Stimulated activated CD4-positive, alpha-beta T cell treated with anti-CD3 and anti-CD28 coated beads, Interleukin-12 subunit alpha, Interleukin-12 subunit beta, amount 100 ng/mL, for 24 hours (primary cell): ENCODE measurements at places on chromosomes 2 and 18.

DNA sequence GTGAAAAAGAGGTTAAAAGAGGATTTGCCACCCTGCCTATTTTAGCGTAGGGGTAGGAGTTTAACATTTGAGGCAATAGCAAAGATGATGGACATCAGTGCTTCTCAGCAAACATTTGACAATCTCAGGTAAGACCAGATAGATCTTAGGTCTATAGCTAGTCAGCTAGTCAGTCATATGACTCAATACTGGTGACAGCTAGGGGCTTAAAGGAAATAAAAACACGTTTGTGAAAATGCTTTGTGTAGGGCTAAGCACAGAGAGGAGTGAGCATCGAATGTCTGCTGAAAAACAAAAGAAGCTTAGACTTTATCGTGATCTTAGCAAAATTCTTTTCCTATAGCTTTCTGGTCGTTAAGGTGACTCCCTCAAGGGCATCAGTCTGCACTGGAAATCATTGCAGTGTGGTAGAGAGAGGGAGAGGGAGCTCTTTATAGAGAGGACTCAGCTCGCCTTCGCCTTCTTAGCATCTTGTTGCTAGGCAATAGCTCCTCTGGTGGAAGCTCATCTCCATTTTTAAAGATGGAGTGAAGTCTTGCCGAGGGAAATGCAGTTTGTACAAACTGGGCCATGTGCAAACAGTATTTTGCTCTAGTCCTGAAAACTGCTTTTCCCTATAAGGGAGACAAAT lies 62.8 kb upstream of the SLC38A11 start:
- DNase-seq = no peak

DNA sequence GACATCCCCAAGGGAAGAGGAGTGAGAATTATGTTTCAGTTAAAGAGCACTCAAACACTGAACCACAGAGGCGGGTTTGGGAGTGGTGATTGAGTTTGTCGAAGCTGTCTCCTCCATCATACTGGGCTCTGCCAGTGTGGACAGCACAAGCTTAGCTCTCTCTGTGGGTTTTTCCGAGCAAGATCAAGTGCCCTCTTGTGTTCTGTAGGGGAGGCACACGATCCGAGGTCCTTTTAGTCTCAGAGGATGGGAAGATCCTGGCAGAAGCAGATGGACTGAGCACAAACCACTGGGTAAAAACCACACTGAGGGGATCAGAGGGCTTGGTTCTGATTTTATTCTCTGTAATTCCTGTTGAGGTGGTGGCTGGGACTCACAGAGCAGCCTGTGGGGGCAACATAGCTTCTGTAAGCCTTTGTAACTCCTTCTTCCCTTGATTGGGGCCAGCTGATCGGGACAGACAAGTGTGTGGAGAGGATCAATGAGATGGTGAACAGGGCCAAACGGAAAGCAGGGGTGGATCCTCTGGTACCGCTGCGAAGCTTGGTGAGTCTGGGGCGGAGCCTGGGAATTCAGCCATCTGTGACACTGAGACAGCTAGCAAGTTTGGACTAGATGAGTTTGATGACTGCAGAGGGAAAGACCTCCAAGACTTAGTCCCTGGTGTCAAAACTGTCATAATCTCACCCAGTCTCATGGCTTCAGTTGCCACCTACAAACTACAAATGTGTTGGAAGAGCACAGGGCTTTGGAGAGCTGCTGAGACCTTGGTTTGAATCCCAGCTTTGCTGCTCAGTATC lies 2.0 kb downstream of the NAGK start:
- no peak for DNase-seq

- DNase-seq = no peak
Observed at GRCh38 chr2:111165084-111165483, 44.4 kb downstream of the BCL2L11 start.

- no peak for DNase-seq
Observed at GRCh38 chr2:3256605-3257004, 121.0 kb downstream of the EIPR1 start.

- no peak for DNase-seq
Observed at GRCh38 chr2:19702267-19702666, 199.5 kb downstream of the TTC32 start.

DNA sequence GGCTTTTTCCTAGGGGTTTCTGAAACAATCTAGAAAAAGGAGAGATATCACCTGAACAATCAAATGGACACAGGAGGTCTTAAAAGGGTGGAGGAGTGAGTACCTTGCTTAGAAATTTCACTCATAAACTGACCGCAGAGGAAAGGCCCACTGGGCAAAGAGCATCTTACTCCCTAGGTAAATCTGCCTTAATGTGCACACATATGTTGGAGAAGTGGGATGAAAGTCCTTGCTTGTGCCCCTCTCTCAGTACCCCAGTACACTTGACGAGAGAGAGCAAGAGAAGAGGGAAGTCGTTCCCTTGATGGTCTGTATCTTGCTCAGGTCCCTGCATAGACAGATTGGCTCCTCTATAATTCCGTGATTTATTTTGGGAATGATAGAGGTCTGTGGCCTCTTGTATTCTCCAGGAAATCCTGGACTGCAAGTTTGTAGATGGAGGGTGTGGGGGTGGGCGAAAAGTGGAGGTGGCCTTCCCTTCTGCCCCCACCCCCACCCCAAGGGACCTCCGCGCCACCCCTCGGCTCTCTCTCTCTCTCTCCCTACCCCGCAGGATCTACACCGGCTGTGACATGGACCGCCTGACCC lies 6.8 kb downstream of the TBR1 start:
- no peak for DNase-seq

- no peak for DNase-seq
Observed at GRCh38 chr2:104716061-104716460, 137.9 kb upstream of the POU3F3 start.

DNA sequence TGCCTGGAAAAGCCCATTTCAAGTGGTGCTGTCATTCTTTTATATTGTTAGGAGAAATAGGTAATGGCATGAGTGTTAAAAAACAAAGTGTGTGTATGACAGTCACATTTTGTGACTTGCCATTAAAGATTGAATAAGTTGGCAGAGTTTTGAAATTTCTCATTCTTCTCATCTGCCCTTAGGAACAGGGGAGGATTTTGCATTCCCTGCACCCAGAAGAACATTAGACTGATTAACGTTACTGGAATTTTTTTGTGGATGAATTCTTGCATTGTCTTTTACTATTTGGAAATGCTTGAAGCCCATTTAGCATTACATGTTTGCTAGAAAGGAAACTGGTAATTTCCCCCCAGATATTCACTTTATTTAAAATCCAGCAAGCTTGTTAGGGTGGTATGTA lies 162.2 kb downstream of the BABAM2 start:
- DNase-seq = no peak

DNA sequence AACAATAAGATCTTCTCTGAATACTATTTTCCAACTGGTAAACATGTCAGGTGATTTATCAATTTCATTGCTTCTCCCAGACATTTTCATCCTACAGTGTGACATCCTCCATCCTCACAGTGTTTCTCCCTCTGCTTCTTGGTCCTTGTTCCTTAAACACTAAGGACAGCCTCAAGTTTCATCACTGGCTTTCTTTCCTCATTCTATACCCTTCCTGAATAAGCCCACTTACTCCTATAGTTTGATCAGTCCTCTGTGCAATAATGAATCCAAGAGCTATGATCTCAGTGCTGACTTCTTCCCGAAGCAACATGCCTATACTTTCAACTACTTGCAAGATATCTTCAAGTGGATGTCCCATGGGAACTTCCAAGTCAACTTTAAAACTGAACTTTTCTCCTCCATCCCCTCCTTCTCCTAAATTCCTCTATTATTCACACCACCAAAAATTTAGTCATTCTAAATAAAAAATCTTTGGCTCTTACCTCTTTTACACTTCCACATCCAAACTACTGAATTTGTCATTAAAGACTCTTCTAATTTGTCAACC lies 87.6 kb downstream of the FAM228A start:
- no peak for DNase-seq

GRCh38 chr2:197078535-197078934 lies 152.0 kb upstream of the PGAP1 start:
- no peak for DNase-seq

GRCh38 chr2:174038462-174038861 lies 73.3 kb upstream of the SP3 start:
- no peak for DNase-seq

GRCh38 chr2:71544919-71545571 lies 91.7 kb downstream of the DYSF start:
- DNase-seq = no peak

DNA sequence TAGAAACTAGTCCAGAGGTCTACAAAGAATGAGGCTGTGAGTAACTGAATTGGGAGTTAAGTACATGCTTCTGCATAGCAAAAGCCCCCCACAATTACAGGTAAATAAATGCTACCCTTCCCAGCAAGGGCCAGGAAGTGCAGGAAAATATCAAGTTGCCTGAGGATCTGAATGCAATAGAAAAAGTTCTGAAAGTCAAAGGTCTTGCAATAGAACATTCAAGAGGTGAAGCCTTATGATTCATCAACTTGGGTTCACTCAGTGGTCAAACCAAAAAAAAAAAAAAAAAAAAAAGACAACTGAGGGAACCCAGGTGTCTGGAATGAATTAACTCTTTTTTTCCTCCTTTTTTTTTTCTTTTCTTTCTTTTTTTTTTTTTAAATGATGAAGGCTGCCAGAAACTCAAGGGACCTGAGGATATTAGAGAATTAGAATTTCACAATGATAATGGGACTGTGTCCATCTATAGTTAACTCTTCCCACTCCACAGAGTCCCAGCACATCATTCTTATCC lies 42.9 kb upstream of the RFX8 start:
- no peak for DNase-seq

DNA sequence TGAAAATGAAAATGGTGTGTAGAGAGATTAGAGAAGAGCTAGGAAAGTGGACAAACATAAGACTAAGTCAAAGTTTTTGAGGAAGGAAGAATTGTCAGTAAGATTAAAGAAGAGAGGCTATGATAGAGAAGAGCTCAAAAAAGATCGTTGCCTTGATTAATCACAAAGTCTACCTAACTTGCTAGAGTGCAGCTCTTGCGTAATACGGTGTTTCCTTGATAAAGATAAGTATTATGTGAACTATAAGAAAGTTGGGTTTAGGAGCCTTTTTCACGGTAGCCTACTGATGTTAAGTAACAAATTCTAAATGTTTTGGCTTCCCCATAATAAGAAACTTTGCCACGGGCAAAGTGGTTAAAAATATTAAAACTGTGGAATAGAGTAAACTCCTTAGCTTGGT lies 226.4 kb upstream of the NRXN1 start:
- no peak for DNase-seq

GRCh38 chr2:191001032-191001431 lies 12.9 kb downstream of the STAT1 start:
- no peak for DNase-seq

DNA sequence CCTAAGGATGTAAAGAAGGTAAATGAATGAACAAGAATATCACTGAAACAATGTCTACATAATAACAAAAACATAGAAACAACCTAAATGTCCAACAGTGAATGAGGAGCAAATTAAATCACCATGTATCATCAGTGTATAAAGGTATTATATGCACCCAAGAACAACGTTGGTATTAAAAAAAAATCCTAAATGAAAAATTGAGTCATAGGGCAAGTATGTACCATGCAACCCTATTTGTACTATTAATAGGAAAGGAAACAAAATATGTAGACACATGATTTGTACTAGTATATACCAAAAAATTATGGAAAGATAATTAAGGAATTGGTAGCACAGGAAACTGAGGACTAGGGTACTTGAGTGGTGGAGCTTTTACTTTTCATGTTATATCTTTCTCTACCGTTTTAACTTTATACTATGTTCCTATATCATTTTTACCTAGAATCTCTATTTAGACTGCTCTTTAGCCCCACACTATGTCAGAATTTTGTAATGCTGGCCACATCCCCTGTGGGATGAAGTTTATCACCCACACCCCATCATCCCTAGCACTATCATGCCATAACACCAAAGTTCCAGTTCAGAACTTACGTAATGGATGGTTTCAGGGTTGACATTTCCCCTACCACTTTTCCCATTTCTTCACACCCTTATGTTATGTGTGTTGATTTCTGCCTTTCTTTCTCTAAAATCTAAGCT lies 25.6 kb downstream of the IKZF2 start:
- DNase-seq = no peak

DNA sequence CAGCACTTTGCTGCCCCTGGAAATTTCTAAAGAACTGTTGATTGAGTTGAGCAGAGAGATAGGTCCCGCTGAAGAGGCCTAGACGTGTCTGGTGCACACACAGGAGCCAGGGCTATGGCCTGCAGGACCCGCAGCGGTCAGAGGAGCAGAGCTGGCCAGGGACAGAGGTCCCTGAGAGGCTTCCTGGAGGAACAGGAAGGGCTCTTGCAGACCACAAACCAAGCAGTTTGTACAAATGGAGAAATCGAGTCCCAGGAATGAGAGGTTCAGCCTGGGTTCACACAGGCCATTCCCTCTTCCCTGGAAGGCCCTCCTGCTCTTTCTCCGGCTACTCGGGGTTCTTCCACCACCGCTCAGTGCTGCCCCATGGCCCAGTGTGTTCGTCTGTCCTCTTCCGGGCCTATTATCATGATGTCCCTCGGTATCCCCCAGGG lies 1.2 kb upstream of the BIN1 start:
- no peak for DNase-seq

GRCh38 chr18:59075923-59076322 lies 63.8 kb upstream of the SEC11C start:
- DNase-seq = no peak

GRCh38 chr2:206158563-206159345 lies 490 bp downstream of the NDUFS1 start:
- no peak for DNase-seq

DNA sequence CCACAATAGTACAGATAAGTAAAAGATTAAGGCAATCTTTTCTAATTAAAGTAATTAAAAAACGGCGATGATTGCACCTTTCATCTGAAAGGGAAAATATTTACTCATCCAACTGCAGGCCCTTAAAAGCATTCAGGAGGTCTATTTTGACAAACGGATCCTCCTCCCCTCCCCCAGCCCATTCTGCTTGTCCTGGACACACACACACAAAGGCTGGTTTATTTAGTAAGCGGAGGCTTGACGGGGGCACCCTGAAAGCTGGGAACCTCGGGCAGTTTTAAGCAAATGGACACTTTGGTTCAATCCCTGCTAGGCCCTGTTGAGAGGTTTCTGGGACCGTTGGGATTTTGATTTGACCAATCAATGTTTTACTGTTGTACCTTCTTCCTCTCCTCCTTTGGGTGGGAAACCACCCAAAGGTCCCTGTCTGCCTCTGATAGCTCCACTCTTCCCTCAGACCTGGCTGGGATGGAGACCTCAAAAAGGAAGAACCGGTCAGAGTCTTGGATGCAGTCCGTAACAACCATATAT lies 135.8 kb upstream of the HAAO start:
- DNase-seq = no peak

GRCh38 chr2:214881647-214882202 lies 72.2 kb upstream of the BARD1 start:
- no peak for DNase-seq
